ENCODE measurements at places on chromosomes 1 and 21.

GRCh38 chr1:55007625-55008024 lies 8.9 kb downstream of the BSND start:
- no peak for DNase-seq

DNA sequence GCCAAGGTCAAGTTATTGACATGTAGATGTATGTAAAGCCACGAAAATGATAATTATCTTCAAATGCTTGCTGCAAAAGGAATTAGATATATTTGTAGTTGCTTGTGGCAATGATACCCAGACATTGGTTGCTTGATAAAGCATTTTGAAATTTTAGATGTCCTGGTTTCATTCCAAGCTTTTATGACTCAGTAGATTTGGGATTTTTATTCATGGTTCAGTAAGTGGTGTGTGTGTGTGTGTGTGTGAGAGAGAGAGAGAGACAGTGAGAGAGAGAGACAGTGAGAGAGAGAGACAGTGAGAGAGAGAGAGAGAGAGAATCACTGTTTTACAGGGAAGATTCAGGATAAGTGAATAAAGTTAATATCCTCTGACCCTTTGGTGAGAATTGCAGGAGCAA lies 498.2 kb upstream of the C1orf87 start:
- DNase-seq, result no peak

DNA sequence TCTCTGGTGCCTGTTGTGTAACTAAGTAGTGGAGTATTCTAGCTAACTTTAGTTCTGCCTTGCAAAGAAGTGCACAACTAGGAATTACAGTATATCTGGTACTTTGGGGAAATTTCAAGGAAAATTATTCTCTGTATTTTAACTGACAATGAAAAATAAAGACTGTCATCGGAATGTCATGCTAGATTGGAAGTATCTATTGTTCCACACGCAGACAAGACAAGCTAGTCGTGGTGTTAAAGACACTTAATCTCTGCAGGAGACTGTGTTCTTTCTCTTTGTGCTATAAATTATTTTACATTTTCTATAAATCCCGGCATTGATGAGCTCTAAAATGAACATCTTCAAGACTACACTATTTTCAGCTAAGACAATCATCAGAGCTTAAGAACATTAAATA lies 1068.8 kb upstream of the ADGRL4 start:
- DNase-seq, result no peak

- DNase-seq, result no peak
Observed at GRCh38 chr1:46822248-46822826, 23.5 kb downstream of the CYP4B1 start.

DNA sequence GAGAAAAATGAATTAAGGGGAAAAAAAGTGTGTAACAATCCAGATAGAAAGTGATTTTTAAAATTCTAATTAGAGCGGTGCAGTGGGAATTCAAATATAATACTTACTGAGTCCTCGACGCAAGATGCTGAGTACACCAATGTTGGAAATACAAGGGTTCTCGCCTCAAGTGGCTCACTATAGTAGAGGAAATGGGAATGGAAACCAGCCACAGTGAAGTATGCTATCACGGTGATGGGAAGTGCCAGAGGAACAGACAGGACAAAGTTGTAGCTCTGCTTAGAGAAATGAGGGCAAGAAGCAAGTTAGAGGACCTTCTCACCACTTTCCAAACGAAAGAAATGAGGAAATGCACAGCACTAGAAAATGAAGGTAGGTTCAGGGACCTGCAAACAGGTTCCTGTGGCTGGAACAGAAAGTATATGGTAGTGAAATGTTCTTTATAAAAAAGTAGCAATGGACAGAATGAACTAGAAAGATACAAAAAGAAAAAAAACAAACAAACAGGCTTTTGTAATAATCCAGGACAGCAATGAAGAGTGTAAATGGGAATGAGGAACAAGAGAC lies 13.5 kb downstream of the EGLN1 start:
- no peak for DNase-seq
